ENCODE measurements at places on chromosomes 3 and 15.

DNA sequence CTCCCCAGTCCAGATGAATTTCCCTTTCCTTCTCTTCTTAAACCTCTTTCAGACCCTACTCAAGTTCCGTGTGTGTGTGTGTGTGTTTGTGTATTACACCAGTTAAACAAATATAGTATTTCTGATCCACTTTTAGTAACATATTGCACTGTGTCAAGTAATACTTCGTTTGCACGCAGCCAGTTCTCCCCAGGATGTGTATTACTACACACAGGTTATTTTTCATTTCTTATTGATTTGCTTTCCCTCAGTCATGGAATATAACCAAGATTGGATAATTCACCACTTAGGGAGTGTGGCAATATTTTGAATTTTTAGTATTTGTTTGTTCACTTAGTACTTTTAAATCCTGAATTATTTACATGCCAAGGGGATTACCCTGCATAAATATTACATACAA lies 667.0 kb downstream of the NR2F2 start:
- no peak for DNase-seq

DNA sequence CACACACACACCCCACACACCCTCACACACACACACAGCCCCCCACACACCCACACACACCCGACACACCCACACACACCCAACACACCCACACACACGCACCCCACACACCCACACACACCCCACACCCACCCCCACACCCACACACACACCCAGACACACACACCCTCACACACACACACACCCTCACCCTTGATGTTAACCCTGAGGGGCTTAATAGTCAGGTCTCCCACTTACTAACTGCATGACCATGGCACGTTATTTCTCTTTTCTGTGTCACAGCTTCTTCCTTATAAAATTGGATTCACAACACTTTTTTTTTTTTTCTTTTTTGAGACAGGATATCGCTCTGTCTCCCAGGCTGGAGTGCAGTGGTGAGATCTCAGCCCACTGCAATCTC lies 2.8 kb downstream of the GRM2 start:
- no peak for DNase-seq

GRCh38 chr3:46887980-46888494 lies 10.5 kb downstream of the PTH1R start:
- no peak for DNase-seq

- DNase-seq: no peak
These were observed 1.7 kb downstream of the SYNM start for GRCh38 chr15:99106417-99107220.

All from stimulated activated CD8-positive, alpha-beta memory T cell treated with anti-CD3 and anti-CD28 coated beads, Interleukin-4, amount 100 ng/mL, for 1 hour (primary cell).